Stimulated activated CD4-positive, alpha-beta T cell treated with anti-CD3 and anti-CD28 coated beads, Interleukin-2, amount 100 ng/mL, for 48 hours (primary cell): ENCODE measurements at places on chromosomes 16 and 17.
A peak's percentile ranks its signal among the peaks of the same experiment; 100 is the strongest.

- no peak for DNase-seq
Measured at GRCh38 chr17:64938290-64938689, 19.0 kb upstream of the LRRC37A3 start.

DNA sequence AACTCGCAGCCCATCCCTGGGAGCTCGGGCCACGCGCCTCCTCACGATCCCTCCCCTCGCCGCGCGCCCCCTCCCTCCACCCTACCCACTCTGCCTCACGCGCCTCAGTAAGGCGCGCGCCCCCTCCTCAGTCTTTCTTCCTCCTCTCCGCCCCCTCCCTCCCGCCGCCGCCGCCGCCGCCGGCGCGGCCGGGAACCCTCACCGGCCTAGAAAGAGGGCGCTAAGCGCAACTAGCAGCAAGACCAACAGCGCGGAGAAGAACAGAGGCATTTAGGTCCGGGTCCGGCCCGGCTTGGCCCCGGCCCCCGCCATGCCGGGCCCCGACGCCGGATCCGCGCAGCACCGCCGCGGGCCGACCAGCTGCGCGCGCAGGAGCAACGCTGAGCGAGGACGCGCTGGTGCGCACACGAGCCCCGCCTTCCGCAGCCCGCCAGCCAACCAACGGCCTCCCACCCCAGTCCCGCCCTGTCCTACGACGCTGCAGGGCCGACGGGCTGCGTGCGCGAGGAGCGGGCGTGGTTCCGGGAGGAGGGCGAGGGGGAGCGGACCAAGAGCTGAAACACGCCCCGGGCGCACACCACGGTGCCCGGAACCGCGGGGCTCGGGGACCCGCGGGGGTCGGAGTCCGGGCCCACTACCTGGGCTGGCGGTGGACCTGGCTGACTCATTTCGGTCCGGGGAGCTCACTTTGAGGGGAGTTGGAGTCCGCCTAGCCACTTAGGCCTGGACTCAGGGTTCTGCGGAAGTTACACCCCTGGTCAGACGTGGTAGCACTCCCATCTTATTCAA is at the start of gene BLTP2:
TSS of gene BLTP2 (minus strand) at position 372 of the 789 bp plus-strand sequence. CDS start at position 270, 102 bp downstream.
- DNase-seq = peak; percentile 93

- no peak for DNase-seq
Measured at GRCh38 chr17:76240461-76241203, at the start of gene RNF157. Gene RNF157, minus strand, starts transcription at chr17:76240493. Its CDS starts 253 bp downstream, at chr17:76240240.

GRCh38 chr17:6305613-6306360 is 129.1 kb downstream of the AIPL1 start:
- no peak for DNase-seq

GRCh38 chr17:45150911-45151809 is 2.9 kb downstream of the HEXIM1 start:
- no peak for DNase-seq

DNA sequence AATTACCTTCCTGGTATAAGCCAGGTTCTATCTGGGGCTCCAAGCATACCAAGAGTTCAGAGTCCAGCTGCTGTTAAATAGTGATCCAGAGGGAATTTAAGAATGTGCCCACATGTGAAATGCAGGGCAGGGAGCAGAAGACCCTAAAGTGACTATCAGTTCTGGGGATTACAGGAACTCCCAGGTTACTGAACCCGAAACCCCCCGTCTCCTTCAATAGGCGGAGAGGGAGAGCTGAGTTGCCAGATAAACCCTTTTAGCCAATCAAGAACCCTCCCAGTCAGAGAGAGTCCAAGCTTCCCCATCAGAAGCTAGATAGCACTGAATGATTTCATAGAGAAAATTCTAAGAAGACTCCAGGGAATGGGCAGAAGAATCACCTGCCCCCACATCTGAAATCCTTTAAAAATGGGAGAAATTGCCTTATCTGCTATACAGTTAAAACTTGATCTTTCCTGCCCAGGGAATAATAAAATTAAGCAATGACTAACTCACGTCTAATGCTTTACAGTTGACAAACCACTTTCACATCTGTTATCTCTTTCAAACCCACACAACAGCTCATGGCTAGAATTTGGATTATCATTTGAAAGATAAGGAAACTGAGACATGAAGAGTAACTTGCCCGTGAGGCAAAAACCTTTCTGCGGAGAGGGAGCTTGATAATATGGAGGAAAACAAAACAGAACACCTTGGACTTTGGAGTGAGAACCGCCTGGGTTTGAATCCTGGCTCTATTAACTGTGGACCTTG is 10.2 kb downstream of the NOG start:
- no peak for DNase-seq

GRCh38 chr17:2892305-2892971 is 96.2 kb downstream of the RAP1GAP2 start:
- DNase-seq = no peak
